ENCODE measurements at places on chromosomes 11 and 22.
A peak's percentile ranks its signal among the peaks of the same experiment; 100 is the strongest.

GRCh38 chr22:35900483-35901168 lies 128.0 kb downstream of the RBFOX2 start:
- peak; percentile 68 for DNase-seq

- no peak for DNase-seq
Measured at GRCh38 chr22:46537946-46538813, 760 bp upstream of the CELSR1 start.

DNA sequence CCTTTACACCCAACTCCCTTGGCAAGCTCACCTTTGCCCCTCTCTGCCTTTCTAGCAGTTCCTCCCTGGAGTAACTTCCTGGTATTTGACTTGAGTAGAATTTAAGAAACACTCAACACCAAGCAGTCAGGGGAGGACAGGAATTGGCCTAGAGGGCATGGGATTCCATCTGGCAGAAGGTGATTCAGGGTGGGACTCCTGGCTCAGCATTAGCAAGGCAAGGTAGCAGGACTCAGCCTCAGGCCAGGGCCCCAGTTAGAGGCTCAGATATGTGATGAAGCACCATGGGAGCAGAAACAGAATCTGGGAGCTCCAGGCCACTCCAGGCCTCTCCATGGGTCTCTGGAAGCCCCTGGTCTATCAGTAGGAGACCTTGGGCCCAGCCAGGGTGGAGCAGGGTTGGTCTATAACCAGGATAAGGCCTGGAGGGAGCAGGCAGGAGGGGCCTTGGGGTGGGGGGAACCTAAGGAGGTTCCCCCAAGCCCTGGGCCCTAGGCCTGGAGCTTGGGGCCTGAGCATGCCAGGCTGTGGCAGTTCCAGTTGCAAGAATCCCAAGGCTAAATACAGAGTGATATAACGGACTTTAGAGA lies 148.2 kb downstream of the PARVA start:
- DNase-seq, result no peak

DNA sequence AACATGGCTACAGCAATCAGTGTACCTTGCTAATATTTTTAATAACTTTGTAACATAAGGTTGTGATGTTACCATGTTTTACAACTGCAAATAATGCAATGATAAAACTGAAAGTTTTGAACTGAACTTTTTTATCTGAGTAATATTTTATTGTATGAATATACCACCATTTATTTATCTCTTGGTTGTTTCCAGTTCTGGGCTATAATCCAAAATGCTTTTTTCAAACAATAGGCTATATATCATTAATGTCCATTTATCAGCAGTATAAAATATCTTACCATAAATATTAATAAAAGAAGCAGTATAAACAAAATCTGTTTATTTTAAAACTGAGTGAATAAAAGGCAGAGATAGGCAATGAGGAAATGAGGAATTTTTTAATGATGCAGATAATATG lies 63.3 kb downstream of the SIK3 start:
- no peak for DNase-seq

GRCh38 chr11:107598225-107599139 lies 7.5 kb downstream of the ELMOD1 start:
- peak; percentile 73 for DNase-seq

DNA sequence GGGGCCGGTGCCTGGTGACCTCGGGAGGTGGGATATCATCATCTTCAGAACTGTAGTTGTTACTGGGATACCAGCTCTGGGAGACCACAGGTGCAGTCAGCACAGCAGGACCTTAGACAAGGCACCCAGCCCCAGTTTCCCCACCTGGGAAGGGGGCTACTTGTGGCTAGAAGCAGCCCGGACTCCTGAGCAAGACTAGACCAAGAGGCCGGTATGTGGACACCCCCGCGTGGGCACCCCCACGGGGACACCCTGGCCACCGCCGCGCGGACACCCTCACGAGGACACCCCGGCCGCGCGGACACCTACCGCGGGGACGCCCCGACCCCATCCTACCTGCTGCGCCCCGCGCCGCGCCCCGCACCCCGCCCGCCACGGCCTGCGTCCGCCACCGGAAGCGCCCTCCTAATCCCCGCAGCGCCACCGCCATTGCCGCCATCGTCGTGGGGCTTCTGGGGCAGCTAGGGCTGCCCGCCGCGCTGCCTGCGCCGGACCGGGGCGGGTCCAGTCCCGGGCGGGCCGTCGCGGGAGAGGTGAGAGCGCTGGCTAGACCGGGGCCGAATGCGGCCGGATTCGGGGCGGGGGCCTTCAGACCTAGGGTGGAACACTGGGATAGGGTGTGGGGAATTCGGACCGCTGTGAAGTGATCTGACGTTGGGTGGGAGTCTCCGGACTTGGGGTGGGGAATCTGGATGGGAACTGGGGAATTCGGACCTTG lies at the start of the genes COMT and TXNRD2:
Gene COMT (plus strand): TSS at position 408 of the 718 bp plus-strand sequence. CDS start 20,755 bp downstream, outside the sequence.
Gene TXNRD2 (minus strand): TSS at position 454 of the 718 bp plus-strand sequence. CDS start 15 bp downstream, at position 439.
- DNase-seq, result no peak

GRCh38 chr11:129376658-129377341 lies 1.2 kb downstream of the BARX2 start:
- no peak for DNase-seq

DNA sequence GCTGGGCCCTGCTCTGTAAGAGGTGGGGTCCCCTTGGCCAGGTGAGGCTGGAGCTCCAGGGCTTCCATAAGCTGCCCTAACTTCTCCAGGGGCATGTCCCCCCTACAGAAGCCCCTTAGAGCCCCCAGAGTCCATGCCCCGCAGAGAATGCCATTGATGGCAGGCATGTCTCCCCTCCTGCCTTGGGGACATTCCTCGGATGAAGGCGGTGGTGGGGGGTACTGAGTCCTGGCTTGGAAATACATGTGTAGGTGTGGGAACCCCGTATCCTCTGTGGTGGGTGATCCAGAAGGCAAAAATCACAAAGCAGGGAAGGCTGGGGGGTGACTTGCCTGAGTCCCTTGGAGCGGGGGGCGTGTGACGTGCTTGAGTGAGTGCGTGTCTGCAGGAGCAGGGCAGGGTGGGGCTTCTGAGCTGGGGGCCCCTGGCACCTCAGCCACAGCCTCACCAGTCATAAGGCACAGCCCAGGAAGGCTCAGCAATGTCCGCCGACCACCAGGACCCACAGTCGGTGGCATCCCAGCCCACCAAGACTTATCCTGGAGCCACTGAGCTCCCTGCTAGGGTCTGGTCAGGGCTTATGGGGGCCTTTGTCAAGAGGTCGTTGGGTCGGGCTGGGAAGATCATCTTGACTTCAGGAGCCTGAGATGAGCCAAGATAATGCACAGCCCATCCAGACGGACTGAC lies 69.8 kb upstream of the KCNQ1OT1 start:
- no peak for DNase-seq

GRCh38 chr11:128726458-128727139 lies 32.7 kb downstream of the FLI1 start:
- DNase-seq, result no peak

DNA sequence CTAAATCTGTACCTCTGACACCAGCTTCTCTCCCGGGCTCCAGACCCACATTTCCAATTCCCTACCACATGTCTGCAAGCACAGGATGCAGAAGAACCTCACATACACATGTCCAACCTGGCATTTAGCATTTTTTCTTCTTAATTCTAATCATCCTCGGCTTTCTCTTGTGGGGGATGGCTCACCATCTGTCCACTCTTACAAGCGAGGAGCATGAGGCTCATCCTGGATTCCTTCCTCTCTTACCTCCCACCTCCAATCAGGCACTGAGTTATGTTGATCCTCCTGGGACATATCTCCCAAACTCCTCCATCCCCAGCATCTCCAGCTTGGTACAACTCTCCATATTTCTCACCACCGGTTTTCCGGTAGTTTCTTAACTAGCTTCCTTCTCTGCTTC lies 149.8 kb upstream of the LARGE1 start:
- no peak for DNase-seq

DNA sequence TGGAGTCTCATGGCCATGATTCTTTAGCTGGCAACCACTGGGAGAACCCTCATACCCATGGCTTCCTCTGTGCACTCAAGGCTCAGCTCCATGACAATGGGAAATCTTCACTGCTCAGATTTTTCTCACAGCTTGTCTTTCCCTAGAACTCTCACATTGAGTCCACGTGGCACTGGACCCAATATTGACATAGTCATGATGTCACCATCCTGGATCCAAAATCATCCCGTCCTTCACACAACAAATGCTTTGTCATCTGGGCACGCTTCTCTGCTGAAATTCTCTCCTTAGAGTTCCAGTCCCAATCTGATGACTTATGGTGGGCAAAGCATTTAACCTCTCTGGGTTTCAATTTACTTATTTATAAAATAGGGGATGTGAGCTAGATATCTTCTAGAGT lies 37.7 kb upstream of the CD44 start:
- no peak for DNase-seq

DNA sequence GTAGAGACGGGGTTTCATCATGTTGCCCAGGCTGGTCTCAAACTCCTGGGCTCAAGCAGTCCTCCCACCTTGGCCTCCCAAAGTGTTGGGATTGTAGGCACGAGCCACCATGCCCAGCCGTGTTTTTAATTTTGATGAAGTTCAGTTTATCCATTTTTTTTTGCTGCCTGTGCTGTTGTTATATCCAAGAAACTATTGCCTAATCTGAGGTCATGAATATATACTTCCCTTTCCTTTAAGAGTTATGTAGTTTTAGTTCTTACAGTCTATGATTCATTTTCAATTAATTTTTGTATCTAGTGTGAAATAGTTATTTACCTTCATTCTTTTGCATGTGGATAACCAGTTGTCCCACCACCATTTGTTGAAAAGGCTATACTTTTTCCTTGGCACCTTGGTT lies 50.3 kb upstream of the SORL1-AS1 start:
- no peak for DNase-seq

DNA sequence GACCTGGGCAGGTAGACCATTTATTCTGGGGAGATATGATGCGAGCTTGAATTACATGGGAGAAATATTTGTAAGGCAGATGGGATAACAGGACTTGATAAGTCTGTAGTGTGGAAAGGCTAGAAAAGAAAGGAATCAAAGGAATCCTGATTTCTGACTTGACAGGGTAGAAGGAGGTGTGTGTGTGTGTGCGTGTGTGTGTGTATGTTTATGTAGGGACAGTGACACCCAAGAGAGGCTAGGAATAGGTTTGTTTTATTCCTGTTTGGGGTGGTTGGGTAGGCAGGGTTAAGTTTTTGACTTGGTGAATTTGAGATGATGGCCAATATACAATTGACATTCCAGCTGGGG lies 390 bp upstream of the HTATIP2 start:
- DNase-seq, result no peak

- no peak for DNase-seq
Measured at GRCh38 chr22:46294784-46295183, 1.9 kb upstream of the GTSE1 start.

- no peak for DNase-seq
Measured at GRCh38 chr22:48959496-48959895, 868.2 kb downstream of the BRD1 start.

GRCh38 chr11:2311353-2312133 lies 9.7 kb downstream of the TSPAN32 start:
- DNase-seq, result no peak

- no peak for DNase-seq
Measured at GRCh38 chr11:122202161-122202950, 86.3 kb upstream of the BLID start.

DNA sequence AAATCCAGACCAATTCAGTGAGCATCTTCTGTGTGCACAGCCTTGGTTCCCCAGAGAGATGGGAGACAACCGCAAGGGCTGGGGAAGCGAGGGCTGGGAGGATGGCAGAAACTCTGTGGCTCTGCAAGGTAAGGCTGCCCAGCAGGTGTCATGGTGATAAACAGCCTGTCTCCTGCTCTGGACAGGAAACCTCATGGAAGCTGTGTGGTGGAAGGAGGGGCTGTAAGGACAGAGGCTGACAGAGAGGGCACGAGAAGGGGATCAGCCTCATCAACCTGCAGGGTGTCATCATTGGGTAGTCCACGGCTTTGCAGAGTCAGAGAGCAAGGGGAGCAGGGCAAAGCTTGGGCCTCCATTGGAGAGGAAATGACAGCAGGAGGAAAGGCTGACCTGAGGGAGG lies 138.4 kb upstream of the CADM1 start:
- peak; percentile 30 for DNase-seq

GRCh38 chr22:36757668-36758211 lies 18.2 kb downstream of the IFT27 start:
- no peak for DNase-seq

- DNase-seq, result no peak
Measured at GRCh38 chr22:41862530-41863266, 29.8 kb downstream of the SREBF2 start.

- no peak for DNase-seq
Measured at GRCh38 chr11:121555121-121555520, 102.4 kb upstream of the SORL1-AS1 start.

DNA sequence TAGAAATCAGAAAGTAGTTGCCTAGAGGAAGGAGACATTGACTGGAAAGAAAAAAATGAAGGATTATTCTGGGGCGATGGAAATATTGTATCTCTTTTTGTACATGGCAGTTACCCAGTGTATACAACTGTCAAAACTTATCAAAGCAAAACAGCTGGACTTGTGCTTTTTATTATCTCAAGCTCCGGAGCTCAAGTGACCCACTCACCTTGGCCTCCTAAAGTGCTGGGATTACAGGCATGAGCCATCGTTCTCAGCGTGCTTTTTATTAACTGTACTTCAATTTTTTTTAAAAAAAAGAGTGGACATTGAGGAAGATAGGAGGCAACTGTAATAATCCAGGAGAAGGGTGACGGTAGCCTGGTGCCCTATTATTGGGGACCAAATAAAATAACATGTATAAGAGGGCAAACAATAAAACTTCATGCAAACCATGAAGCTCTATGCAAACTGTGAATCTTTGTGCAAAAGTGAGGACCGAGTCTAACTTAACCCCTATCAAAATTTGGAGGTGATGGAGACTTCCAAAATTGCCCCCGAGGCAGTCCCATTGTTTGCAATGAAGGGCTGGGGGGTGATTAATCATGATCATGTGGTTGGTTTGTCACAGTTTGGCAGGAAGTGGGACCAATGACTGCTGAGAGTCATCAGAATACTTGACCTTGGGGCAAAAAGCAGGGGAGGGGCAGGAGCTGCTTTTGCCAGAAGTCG lies 23.5 kb downstream of the FZD4 start:
- DNase-seq, result no peak

- no peak for DNase-seq
Measured at GRCh38 chr11:47940904-47941649, 39.3 kb upstream of the PTPRJ start.

GRCh38 chr22:50034126-50035081 lies 21.8 kb upstream of the IL17REL start:
- DNase-seq, result no peak

DNA sequence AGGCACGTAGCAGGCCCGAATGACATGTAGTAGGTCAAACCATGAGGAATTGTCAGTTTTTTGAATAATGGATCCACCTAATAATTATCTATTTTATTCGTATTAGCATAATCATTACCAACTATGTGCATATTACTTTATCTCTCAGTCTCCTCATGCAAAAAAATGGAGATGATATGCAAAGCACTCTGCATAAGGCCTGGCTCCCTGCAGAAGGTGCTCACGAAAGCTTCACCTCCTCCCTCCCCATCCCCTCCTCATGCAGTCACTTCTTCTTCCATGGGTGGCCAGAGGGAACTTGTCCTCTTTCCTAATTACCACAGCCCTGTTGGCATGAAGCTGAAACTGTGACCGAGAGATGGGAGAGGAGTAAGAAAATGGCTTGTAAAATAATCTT lies 20.8 kb upstream of the TSKU start:
- DNase-seq, result no peak

- DNase-seq, result no peak
Measured at GRCh38 chr11:119756169-119756865, 27.3 kb upstream of the NECTIN1 start.

Measured in NCI-H526 (cell line).